ENCODE measurements at places on chromosomes 1 and 21. TPM values are rescaled to one million over a fixed set of nuclear protein-coding genes. Genes with fewer than 3 reads are reported as not detected.

DNA sequence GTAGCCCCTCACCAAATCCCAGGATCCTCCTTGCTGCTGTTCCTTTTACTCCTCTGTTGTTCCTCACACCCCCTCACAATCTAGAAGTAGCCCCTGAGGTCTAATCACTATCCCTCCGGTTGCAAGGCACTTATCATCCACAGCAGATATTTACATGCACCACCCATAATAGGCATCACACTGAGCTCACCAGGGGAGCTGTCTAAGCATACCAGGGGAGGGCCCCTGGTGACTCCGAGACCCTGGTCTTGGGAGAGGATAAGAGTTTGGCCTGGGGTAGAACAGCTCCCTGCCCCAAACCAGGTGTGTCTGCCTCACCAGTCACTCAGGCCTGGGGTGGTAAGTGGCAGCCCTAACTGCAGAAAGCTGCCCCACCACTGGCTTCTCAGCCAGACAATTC, 37.3 kb upstream of the ZC3H12A start:
- DNase-seq = no peak

- DNase-seq = no peak
Observed at GRCh38 chr1:244191581-244191980, 140.5 kb downstream of the ZBTB18 start.

DNA sequence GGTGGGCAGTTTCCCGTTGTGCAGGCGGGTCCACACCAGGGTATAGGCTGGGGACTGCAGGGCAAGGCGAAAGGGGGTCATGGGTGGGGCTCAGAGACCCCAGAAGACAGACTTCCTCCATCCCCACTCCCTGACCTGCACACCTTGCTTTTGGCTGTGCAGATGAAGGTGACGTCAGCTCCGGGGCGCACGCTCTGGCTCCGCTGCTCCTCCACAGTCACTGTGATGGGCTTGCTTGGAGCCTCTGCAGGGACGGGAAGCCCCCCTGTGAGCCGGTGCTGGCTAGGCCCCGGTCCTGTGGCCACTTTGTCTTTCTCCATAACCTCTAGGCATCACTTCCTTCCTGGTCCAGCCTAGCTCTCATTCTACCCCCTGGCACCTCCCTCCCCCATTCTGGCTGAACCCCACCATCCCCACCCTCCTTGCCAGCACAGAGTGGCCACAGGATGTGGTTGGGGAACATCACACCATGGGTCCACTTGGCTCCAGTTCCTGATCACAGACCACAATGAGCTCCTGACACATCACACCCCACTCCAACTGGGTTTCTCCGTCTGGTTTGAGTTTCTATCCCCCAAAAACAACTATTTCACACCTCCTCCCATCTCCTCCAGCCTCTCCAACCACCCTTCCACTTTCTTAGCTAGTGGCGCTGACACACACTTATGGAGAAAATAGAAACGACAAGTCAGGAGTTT, 45.2 kb downstream of the LDLRAD2 start:
- DNase-seq = no peak

GRCh38 chr1:160747717-160748116, 8.7 kb downstream of the SLAMF7 start:
- no peak for DNase-seq

- DNase-seq = no peak
Observed at GRCh38 chr21:24395320-24395923, 1211.9 kb downstream of the MRPL39 start.

GRCh38 chr1:24769656-24770651, 24.7 kb downstream of the CLIC4 start:
- DNase-seq = no peak

- DNase-seq = no peak
Observed at GRCh38 chr21:43988506-43989230, 23.4 kb upstream of the TRAPPC10 start.

DNA sequence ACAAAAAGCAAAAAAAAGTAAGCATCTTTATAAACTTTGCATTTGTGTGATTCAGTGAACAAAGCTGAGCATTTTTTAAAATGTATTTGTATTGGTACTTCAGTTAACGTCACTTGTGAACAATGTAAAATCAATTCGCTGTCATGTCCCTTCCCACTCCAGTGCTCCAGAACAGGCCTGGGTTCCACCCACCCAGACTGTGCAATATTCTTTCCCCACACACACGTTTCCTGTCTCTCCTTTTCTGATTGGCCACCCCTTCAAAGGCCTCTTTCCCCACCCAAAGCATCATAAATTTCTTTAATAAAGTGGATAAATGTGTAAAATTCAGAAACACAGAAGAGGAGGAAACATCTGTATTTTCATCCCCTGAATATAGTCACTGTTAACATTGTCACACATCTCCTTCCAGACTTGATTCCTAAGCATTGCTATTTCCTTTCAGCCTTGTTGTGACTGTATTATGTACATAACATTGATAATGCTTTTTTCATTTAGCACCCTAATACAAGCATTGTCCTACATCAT, 12.0 kb downstream of the CLEC20A start:
- DNase-seq = no peak

DNA sequence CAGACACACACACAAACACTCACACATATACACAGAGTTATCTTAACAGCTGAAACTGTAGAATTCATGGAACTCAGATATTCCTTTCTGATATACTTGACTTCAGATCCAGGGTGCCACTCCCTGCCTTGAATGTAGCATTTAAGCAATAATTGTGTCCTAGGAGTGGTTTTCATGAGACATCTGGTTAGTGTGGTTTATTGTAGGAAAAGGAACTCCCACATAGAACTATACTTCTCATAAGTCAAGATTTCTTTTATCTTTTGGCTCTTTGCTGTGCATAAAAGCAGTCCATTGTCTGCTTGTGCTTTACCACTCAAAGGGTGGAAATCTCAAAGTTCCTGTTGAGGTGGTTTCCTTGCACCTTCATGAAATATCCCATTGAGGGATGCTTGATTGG, 272.6 kb upstream of the SGIP1 start:
- DNase-seq = no peak

GRCh38 chr1:78047106-78047505, 1.3 kb downstream of the GIPC2 start:
- no peak for DNase-seq

- no peak for DNase-seq
Observed at GRCh38 chr1:183543619-183544204, 46.5 kb downstream of the NCF2 start.

DNA sequence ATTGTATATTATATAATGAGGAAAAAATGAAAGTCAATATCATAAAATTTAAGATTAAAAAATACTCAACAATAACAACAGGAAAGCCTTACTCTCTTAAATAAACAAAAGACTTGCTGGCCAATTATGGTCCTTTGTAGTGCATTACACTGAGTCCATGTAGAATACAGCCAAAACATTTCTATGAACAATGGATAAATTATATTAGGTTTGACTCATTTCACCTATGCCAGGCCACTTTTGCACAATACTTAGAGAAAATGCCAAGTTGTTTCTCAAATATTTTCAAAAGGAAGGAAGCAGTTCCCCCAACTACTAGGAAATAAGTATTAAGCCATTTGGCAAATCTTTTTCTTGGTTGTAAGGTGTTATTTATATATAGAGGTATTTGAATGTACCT, 19.8 kb upstream of the UCK2 start:
- no peak for DNase-seq

DNA sequence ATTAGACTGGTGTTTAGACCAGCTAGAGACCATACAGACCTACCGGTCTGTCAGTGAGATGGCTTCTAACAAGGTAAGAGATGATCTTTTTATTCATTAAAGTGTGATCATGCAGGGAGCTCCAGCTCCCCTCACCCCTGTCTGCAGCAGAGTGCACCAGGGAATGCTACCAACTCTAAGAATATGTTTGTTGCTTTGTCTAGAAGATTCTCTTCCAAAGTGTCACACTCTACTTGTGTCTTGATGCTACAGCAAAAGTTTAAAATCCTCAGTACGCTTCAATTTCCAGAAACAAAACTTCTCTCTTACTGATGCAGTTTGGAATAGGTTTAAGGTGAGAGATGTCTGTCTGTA, 201.4 kb upstream of the SGIP1 start:
- no peak for DNase-seq

- no peak for DNase-seq
Observed at GRCh38 chr1:95402780-95403179, 168.8 kb downstream of the RWDD3 start.

GRCh38 chr1:117650840-117651568, 45.2 kb downstream of the TENT5C start:
- DNase-seq = no peak

DNA sequence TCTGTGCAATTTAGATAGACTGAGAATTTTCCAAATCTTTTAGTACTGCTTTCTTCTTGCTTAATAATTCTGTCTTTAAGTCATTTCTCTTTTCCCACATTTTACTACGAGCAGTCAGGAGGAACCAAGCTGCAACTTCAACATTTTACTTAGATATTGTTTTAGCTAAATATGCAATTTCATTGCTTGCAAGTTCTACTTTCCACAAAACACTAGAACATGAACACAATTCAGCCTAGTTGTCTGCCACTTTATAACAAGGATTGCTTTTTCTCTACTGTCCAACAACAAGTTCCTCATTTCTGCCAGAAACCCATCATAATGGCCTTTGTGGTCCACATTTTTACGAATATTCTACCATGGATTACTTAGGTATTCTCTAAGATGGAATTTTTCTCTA, 36.6 kb downstream of the SORT1 start:
- DNase-seq = no peak

GRCh38 chr1:87179851-87180519, 148.7 kb upstream of the LMO4 start:
- DNase-seq = no peak

DNA sequence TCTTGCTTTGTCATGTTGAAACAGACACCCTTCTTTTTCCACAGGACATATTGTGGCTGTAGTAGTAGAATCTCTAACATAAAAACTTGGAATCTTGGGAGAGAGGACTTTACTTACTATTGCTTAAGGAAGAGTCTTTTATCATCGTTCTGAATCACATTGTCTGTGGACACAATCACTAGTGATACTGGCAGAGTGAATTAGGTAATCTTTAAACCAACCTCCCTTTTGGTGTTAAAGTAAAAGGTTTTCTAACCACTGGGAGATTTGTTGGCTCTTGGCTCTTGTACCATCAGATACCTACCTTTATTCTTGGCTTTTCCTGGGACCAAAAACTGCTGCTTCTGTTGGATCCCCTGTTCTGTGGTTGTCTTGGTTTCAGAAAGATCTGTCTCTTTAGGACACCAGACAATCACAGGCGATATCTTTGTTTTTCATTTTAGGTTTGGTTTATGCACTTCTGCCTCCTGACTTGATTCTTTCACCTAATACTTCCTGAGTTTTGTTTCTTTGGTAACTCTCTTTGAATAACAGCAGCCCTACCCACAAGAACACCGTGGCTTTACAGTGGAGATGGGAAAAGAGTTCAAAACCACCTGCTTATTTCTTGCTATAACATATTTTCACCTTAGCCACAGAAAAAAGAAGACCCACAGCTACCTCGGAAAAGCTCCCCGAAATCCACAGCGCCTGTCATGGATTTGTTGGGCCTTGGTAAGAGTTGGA, 36.6 kb upstream of the ZFP69B start:
- DNase-seq = no peak

- no peak for DNase-seq
Observed at GRCh38 chr1:167563579-167564246, 10.2 kb upstream of the CREG1 start.

DNA sequence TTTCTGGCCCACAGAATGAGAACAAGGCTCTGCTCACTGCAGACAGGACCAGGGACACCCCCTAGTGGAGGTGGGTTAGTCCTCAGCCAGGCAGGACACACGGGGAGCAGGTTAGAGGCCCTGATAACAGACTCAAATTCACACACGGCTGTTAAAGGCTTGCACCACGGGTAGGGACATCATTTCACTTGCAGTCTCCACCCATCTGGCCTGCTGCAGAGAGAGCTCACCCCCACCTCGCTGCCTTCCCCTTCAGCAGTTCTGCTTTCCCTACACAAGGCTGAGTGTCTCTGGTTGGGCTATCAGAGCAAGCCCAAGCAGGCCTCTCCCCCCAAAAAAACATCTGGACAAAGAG, 20.6 kb downstream of the MEF2D start:
- no peak for DNase-seq

- DNase-seq = no peak
Observed at GRCh38 chr1:64162151-64162550, 41.3 kb upstream of the UBE2U start.

DNA sequence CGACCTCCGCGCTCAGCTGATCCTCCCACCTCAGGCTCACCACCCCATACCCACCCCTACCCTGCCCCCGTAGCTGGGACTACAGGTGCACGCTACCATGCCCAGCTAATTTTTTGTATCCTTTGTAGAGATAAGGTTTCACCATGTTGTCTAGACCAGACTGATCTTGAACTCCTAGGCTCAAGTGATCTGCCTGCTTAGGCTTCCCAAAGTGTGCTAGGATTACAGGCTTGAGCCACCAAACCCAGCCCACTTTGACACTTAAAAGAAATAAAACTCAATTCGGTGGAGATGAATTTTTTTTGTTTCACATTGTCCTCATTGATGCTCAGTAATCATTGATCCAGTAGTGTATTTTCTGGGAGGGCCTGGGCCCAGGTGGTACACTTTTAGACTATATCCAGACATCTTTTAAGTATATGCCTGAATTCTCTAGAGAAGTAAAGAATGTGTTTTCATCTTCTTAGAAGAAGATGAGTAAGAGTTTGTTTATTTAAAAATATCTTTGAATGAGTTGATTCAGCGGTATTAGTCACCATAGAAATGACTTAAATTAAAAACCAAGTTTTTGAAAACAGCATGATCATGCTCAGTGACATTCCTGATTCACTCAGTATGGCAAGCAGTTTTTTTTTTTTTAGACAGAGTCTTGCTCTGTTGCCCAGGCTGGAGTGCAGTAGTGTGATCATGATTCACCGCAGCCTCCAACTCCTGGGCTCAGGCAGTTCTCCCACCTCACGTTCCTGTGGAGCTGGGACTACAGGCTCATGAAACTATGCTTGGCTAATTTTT, 57.8 kb downstream of the EPB41 start:
- DNase-seq = no peak

PLA2G2F gene
- not detected for total RNA-seq

MPZ gene
- 5.9 TPM for total RNA-seq

GFI1 gene
- total RNA-seq = 80.8 TPM

NEK2 gene
- 46.1 TPM for total RNA-seq

PCAT6 gene
- 2.7 TPM for total RNA-seq

HSPA6 gene
- total RNA-seq = 0.91 TPM

CCDC18 gene
- total RNA-seq = 29.2 TPM

WNT9A gene
- total RNA-seq = 1.5 TPM

TFAP2E gene
- 0.65 TPM for total RNA-seq

CACNA1S gene
- total RNA-seq = not detected

PLCH2 gene
- 33.8 TPM for total RNA-seq

SPRR1A gene
- not detected for total RNA-seq

CAPN9 gene
- total RNA-seq = not detected

CFHR3 gene
- total RNA-seq = not detected

UAP1 gene
- 16.8 TPM for total RNA-seq

Measured in activated CD4-positive, alpha-beta memory T cell treated with anti-CD3 and anti-CD28 coated beads, Interleukin-2, amount 10 ng/mL, durations not matched to agents 7 days and 5 days (primary cell).